ENCODE measurements at places on chromosomes 3 and 15. TPM values are rescaled to one million over a fixed set of nuclear protein-coding genes. Genes with fewer than 3 reads are reported as not detected.

- no peak for DNase-seq
Observed at GRCh38 chr3:109115451-109115850, 2.5 kb downstream of the MORC1 start.

DNA sequence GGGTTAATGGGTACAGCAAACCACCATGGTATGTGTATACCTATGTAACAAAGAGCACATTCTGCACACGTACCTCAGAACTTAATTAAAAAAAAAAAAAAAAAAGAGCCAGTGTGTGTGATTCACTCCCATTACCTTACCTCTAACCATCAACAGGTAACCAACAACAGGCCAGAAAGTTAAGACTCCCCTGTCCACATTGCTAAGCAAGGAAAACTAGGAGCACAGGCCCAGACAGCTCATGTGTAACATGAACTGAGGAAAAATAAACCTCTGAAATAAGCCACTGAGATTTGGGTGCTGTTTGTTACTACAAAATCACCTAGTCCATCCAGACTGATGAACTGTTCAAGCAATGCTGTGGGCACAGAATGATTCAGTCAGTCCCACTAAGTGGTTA, 6.0 kb downstream of the KATNBL1 start:
- DNase-seq, result no peak

DNA sequence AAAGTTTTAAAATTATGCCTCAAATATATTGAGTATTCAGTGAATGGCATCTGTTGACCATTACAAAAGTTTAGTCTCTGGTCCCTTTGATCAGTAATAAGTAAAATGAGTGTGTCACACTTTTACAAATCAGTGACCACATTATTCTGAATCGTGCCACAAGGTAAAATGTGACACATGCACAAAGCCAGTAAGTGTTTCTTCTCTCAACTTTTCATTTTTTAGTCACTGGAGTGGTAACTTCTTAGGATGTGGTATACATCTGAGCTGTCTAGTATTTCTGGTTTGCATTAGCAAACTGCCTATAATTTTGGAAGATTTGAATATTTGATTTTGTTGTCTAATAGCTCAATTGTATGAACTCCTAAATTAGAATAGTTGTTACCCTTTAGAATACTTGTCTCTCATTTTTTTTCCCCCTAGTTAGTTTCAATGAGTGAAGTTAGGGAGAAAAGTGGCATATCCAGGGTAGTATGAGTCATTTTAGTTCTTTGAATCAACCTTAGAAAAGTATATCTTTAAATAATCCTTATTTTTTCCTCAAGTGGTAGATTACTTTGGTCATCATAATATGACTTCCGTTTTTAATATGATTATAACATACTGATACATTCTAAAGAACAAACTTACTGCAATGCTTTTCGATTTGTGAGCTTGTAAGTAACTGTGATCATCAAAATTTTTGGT, 18.1 kb downstream of the DNAJC13 start:
- DNase-seq, result no peak

DNA sequence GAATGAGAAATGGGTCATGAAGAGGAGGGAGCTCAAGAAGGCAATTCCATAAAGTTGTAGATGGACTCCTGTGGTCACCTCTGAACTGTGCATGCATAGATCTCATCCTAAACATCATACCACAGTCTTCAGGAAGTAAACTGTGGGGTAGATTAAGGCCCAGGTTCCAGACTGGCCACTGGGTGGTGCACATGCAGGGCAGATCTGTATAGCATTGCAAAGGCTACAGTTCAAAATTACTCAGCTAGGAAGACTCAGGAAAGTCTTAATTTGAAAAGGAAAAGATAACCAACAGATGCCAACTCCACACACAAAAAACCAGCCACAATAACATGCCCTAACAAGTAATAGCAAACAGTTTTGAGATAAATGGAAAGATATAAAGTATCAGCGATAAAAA, 20.3 kb downstream of the KY start:
- no peak for DNase-seq

DNA sequence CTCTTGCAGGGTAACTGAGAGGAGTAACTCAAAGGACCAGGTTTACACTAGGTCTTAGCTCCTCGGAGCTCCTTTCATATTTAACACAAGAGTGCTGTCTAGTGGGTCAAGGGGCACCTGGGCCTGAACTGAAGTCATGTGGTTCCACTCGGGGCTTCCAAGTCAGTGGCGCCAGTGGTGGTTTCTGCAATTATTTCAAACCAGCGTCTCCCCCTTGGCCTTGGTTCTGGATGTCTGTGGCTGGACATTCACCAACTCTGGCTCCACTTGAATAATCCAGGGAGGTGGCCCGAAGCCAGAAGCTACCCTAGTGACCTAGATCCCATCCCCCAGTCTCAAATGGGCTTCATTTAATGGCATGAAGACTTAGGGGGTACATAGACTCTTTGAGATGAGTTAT, 144.3 kb upstream of the ADAMTS9 start:
- DNase-seq, result no peak

- DNase-seq, result peak; percentile 45
Observed at GRCh38 chr3:62874711-62875557, at the start of gene CADPS. CADPS (minus strand) TSS chr3:62875416; CDS start chr3:62875029, 387 bp downstream.

- peak; percentile 40 for DNase-seq
Observed at GRCh38 chr15:67085818-67086636, 20.6 kb downstream of the SMAD3 start.

DNA sequence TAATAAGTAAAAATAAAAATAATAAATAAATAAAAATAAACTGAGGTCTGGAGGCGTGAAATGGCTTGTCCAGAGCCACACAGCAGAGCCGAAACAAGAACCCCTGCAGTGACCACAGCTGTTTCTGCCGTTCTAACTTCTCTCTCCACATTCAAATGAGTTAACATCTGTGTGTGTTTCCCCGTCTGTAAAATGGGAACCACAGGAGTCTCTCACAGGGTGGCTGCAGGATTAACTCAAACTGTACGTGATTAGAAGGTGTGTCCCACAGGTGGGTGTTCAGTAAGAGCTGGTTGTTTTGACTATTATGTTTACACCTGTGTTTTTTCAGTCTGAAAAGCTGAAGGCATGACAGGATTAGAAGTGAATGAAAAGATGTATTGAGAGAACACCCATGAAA, 27.0 kb upstream of the MUC4 start:
- DNase-seq, result no peak

DNA sequence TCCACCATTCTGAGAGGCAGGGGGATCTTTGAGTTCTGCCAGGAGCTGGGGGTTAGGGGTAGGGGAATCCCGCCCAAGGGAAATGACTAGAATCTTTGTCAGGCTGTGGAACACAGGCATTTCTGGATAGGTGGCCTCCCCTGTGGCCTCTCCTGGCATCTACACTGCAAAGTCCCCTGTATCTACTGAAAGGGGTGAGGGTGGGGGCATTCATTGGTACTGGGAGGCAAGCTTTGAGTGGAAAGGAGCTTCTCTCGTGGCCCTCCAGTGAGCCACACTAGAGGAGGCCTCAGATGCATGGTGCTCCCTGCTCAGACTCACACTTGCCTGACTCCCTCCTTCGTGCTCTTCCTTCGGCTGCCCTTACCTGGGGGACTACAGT, 59.9 kb downstream of the CCNL1 start:
- DNase-seq, result no peak

GRCh38 chr3:14647976-14648955, 3.3 kb upstream of the CCDC174 start:
- peak; percentile 43 for DNase-seq

DNA sequence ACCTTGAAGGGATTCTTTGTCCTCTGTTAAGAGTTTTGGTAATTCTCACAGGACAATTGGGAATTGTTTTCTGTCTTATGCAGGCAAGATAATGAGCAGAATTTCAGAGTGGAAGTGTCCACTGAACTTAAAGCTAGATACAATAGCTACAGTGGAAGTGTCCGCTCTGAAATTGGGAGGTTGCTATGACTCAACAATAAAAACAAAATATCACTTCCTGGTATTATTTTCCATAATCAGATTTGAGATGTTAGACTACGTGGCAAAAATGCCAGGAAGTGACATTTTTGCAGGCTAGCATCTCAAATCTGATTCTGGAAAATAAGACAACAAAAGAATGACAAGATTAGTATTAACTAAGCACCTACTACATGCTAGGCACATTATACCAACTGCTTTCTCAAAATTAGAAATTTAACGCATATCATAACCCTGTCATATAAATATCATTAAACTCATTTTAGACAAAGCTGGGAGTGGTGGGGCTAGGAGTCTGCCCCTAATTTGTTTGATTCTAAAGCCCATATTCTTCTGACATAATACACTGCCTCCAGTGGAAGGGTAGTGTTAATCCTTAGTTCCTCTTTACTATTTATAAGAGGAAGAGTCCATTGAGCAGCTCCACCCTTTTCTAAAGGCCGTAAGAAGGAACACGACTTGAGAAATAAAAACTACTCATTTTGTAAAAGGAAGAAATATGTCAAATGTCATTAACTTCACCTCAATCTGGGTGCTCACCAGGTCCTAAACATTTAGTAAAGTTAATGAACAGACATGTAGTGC, 266.9 kb upstream of the STT3B start:
- no peak for DNase-seq

DNA sequence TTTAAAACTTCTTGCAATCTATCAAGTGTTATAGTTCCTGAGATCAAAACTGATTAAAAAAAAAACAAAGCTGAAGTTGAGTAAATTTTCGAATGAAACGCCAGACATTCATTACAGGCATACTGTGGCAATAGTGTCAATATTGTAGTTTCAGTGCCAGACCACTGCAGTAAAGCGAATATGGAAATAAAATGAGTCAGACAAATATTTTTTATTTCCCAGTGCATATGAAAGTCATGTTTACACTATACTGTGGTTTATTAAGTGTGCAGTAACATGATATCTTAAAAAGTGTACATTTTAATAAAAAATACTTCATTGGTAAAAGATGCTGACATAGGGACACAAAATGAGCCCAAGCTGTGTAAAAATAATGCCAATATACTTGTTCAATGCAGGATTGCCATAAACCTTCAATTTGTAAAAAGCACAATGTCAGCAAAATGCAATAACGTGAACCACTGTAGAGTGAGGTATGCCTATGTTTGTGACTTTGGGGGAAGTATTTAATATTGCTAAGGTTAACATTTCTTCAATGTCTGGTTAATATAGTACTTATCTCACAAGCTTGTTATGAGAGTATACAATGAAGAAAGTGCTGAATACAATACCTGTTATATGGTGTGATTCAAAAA, 1473.9 kb upstream of the GBE1 start:
- no peak for DNase-seq

DNA sequence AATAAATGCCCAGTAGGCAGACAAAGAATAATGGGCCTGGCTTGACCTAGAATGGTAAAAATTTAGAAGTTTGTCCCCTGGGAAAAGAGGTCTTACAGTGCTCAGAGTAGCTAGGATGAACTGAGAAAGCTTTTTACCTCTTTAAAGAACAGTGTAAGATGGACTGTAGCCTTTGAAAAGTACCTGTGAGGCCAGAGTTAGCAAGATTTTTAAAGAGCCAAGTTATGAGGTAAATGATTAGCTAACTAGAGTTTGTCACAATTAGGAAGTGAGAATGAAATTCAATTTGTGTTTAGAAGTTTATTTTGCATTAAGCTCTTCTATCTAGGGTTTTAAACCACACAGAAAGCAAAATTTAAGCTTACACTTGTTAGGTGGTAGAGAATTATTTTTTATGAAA, 480.9 kb downstream of the ZIC1 start:
- DNase-seq, result no peak

DNA sequence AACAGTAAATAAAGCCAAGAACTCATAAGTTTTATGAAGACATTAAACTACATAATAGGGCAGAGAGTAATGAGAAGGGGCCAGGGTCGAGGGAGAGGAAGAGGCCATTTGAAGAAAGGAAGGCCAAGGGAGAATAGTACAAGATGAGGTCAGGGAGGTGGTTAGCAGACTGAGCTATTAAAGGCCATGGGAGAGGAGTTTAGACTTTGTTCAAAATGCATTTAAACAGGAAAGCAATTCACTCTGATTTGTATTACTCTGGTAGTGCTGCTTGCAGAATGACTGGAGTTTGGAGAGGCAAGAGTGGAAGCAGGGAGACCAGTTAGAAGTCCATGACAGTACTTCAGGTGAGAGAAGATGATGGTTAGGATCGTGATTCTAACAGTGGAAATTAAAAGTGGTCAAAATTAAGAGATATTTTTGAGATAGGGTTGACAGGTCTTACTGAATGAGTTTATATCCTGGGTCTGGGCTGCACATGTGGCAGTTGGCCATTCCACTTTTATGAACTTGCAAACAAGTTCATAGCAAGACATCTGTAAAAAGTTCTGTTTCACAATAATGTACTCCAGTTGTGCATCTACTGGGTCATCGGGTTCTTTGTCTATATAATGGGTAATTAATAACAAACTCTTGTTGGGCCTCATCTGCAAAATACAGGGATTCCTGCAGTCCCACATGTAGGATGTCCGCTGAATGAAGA, 16.3 kb downstream of the PPP2R3A start:
- DNase-seq, result no peak

DNA sequence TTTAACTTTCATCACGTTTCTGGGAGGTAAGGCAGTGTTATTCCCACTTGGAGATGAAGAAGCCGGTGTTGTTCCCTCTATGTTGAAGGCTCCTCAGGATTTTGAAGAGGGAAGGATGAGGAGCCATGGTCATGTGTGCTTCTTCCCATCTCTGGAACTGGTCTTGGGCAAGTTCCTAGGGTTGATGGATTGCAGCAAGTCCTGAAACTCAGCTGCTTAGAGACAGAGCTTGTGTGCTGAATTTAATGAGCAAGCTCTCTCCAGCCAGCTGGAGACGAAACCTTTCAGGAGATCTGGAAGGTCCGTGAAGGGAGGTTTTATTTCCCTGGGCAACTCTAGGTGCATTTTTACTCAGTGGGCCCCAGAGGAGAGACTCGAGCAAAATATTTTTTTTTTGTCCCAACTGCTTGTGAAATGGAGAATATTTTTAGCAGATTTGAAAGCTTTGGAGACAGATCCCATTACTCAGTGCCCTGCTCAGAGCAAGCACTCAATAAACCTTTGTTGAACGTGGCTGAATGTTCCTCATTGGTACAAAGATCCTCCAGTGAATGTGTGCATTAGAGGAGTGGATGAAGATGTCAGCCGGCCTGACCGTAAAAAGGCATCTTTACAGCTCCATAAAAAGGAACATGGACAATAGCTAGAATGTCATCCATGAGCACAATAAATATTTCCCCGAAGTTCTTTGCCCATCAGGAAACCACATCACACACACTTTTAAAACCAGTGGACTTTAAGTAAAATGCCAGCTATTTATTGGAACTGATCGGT, 55.6 kb upstream of the RGMA start:
- DNase-seq, result no peak

GABRA5 gene
- not detected for total RNA-seq

SLC22A13 gene
- not detected for total RNA-seq

IMPG2 gene
- total RNA-seq, result 0.26 TPM

GOLGA6B gene
- total RNA-seq, result not detected

CCR8 gene
- total RNA-seq, result not detected

RTP1 gene
- not detected for total RNA-seq

CYP8B1 gene
- total RNA-seq, result not detected

ZNF620 gene
- total RNA-seq, result 6.9 TPM

C3orf70 gene
- total RNA-seq, result 1.0 TPM

Measured in body of pancreas (tissue), 4 donors.